ENCODE measurements at places on chromosomes 12 and 14.

DNA sequence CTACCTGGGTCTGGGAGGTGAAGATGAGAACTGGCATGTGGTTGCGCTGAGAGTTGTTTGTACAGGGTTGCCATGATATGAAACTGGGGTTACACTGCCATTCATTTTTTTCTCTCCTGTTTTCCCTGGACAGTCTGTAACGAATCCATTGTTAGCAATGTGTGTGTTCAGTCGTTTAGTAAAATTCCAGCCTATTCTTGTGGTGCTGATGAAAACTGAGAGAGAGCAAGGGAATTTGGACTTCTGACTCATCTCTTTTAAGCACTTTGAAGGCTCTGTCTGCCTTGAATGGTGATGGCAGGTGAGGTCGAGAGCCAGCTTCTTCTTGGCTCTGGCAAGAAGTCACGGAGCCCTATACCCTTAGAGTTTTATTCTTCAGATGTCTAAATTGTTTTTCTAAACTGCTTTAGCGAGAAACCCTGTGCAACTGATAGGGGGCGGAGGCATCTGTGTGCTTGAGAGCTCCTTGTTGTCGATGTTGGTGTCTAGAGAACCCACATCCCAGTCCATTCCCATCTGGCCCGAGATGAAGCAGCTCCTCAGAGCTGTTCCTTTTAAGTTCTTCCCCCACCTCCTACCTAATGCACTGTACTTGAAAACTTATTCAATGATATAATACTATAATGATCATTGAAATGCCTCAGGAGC, 204.4 kb downstream of the TMX1 start:
- DNase-seq: no peak

GRCh38 chr12:96225044-96225855, 31.1 kb downstream of the ELK3 start:
- DNase-seq: no peak

GRCh38 chr14:84152452-84152851, 1377.5 kb upstream of the FLRT2 start:
- no peak for DNase-seq

DNA sequence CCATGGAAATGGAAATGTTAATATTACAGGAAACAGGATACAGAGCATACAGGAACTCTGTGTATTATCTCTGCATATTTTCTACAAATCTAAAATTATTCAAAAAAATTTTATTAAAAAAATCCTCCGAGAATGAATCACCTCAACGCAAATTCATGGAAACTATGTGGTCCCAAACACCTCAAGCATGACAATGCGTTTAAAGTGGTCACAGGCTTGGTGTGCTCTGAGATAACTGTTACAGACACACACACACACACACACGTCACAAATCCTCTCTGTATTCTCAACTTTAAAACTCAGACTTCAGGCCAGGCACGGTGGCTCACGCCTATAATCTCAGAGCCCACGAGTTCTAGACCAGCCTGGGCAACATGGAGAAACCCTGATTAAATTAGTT, 45.3 kb upstream of the MTERF2 start:
- no peak for DNase-seq

- DNase-seq: no peak
Observed at GRCh38 chr14:93037351-93037750, 78.4 kb downstream of the ITPK1 start.

DNA sequence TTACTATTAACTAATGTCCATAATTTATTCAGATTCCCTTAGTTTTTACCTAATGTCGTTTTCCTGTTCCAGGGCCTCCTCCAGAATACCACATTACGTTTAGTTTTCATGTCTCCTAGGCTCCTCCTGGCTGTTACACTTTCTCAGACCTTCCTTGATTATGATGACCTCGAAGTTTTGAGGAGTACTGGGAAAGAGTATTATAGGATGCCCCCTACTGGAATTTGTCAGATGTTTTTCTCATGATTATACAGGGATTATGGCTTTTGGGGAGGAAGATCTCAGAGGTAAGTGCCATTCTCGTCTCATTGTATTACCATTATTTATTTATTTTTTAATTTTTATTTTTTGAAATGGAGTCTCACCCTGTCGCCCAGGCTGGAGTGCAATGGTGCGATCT, 17.7 kb upstream of the C1S start:
- peak; percentile 13 for DNase-seq

- DNase-seq: no peak
Observed at GRCh38 chr12:39006286-39006685, 100.9 kb upstream of the CPNE8 start.

DNA sequence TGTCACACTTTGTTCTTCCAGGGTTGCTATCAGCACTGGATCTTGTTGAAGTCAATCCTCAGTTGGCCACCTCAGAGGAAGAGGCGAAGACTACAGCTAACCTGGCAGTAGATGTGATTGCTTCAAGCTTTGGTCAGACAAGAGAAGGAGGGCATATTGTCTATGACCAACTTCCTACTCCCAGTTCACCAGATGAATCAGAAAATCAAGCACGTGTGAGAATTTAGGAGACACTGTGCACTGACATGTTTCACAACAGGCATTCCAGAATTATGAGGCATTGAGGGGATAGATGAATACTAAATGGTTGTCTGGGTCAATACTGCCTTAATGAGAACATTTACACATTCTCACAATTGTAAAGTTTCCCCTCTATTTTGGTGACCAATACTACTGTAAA, 23.7 kb downstream of the VTI1B start:
- no peak for DNase-seq

DNA sequence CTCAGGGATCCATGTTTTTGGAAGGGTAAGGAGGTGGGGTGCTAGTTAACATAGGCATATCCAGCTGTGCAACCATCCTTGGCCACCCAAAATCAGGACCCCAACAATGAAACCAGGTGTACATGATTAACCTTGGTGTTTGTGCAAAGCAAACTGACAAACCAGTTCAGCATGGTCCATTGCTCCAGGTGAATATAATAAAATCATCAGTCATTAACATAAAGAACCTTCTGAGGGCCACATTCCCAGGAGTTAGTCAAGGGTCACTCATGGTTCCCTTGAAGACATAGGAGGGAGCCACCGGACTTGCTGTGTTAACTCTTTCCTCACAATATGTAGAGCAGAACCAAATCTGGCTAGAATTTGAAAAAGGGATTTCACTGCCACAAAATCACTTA, 17.8 kb downstream of the SLC38A2 start:
- DNase-seq: no peak

DNA sequence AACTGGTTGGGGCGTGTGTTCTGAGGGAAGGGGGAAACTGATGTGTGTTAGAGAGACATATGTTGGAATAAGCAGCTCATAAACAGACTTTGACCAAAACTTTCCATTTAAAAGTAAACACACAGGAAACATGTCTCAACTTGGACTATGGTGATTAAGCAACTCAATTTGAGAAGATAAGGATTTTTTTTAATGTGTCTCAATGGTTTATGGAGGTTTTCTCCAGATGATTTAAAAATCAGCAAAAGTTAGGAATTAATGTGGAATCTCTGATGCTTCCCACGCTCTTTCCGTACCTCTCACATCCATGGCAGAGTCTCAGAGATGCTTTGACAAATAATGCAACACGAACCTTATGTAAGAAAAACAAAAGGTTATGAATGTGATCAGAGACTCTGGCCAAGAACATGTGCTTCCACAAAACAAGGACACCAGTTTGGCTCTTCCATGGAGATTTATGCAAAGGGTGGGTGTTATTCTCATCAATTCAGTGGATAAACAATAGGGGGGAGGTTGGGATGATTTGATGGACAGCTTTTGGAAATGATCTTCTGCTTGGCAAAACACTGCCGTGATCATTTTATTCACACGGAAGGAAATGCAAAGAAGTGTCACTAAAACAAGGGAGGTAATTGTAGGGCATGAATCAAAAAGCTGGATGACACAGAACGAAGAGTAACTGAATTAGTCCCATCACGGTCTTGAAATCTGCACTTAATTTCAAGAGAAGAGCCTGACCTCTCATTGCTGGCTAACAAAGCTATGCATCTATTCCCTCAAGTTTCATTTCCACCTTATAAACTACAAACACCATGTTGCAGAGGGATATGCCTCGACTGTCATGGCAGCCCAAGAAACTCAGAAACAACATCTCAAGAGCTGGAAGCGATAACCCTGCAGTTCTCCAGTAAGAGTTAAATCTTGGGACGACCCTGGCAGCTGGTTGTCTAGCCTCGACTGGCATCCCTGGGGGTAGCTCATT, 76.5 kb downstream of the FOXN3 start:
- no peak for DNase-seq

DNA sequence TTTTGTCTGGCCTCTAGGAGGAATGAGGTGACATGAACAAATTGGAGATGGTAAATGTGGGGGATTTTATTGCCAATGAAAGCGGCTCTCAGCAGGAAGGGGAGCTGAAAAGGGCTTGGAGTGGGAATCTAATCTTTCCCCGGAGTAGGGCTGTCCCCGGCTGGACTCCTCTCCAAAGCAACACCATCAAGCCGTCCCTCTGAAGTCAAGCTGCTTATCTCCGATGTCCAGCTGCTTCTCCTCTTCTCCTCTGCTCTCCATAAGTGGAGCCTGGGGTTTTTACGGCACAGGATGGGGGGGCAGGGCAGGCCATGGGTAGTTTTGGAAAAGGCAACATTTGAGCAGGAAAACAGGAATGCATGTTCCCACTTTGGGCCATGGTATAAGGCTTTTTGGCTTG, 113.5 kb downstream of the TMEM132D start:
- DNase-seq: no peak

GRCh38 chr14:53851394-53852090, 105.1 kb downstream of the BMP4 start:
- no peak for DNase-seq

DNA sequence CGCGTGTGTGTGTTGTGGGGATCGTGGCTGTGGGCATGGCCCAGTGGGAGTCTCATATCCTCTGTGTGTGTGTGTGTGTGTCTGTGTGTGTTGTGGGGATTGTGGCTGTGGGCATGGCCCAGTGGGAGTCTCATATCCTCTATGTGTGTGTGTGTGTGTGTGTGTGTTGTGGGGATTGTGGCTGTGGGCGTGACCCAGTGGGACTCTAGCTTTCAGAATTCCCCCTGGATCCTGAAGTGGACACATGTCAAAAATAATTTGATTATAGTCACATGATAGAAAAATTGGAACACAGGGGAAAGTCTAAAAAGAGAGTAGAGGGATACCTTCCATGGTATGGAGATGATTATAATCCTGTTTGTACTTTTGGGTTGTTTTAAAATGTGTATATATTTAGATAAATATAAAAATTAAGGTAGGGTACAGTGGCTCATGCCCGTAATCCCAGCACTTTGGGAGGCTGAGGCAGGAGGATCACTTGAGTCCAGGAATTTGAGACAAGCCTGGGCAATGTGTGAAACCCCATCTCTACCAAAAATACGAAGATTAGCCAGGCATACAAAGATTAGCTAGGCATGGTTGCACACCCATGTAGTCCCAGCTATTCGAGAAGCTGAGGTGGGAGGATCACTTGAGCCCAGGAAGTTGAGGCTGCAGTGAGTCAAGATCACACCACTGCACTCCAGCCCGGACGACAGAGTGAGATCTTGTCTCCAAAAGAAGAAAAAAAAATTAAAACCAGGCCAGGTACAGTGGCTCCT, 11.0 kb downstream of the PAPLN start:
- no peak for DNase-seq

DNA sequence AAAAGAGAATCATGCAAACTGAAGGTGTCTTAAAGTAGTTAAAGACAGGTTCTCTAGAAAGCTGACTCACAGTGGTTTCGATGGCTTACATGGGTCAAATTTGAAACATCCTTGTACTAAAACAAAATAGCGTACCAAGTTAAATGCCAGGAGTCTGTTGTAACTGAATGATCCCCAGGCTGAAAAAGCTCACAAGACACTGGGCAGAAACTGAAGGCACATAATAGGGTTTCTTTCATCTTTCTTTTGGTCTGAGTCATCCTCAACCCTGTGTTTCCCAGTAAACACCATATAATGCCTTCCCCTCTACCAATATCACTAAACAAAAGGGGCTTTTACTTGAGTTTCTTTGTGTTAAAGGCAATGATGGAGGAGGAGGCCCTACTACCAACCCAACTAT, 12.8 kb downstream of the ZFYVE1 start:
- no peak for DNase-seq

- no peak for DNase-seq
Observed at GRCh38 chr14:55691659-55692058, 111.7 kb downstream of the KTN1 start.

DNA sequence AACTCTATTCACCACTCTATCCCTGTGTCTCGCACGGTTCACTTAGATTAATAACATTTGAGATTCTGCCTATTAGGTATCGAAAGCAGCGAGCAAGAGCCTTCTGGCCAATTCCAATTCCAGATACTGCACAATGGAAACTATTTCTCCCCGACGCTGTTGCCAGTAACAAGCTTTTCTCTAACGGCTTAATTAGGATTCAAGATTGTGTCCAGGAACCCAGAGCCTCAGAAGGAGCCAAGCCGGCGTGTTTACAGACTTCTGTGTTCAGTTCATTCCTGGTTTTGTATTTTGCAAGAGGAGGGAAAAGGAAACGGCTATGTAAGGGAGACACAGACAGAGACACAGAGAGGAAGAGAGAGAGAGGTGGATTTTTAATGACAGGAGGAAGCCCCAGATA, 185.6 kb downstream of the DICER1 start:
- DNase-seq: no peak

GRCh38 chr12:110921262-110921661, 883 bp upstream of the MYL2 start:
- no peak for DNase-seq

- DNase-seq: no peak
Observed at GRCh38 chr12:94864987-94865386, 138.5 kb downstream of the NDUFA12 start.

GRCh38 chr12:13369474-13370056, 173.0 kb downstream of the EMP1 start:
- DNase-seq: no peak

GRCh38 chr14:100616854-100617409, 29.7 kb upstream of the BEGAIN start:
- no peak for DNase-seq

DNA sequence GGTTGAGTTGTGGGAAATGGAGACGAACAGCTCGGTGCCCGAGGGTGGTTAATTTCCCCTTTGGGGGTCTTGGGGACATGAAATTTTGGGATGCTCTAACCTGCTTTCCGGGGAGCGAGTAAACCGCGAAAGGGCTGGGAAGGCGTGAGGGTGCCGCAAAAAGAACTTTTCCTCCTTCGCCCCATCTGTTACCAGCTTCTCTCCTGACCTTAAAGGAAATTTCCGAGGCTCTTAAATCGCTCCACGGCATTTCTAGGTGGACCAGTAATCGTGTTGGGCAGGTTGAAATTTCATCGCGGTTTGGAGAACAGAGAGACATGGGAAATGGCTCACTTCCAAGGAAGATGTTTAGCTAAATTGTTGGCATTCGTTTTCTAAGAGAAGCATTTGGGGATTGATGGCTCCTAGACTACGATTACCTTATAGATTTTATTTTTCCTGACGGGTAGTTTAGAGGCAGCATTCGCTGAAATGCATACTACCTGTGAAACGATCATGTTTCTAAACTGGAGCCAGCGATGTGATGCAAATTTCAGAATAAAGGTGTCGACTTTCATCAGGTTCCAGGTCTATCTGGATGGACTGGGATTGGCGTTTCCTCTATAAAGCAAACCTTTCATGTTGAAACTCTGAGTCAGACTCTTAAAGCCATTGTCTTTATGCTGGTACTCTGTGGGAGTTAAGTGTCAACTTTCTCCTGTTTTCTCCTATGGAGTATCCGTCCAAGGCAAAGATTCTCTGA, 414.5 kb downstream of the PCNX1 start:
- DNase-seq: peak; percentile 32

- DNase-seq: no peak
Observed at GRCh38 chr12:106004289-106004688, 134.5 kb downstream of the NUAK1 start.
